NCI-H1436 (cell line): ENCODE measurements at places on chromosomes 1 and 21.

DNA sequence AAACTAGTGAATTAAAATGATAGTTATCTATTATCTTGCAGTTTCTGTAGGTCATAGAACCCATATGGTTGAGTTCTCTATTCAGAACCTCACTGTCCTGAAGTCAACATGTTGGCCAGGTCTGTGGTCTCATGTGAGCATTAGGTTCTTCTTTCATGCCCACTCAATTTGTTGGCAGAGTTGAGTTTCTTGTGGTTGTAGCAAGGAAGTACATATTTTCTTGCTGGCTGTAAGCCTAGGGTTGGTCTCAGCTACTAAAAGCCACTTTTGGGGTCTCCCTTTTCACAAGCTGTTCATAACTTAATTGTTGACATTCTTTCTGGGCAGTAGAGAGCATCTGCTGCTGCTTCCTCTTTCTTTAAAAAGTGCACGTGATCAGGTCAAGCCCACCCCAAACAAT is 1165.1 kb upstream of the NCAM2 start:
- no peak for DNase-seq

DNA sequence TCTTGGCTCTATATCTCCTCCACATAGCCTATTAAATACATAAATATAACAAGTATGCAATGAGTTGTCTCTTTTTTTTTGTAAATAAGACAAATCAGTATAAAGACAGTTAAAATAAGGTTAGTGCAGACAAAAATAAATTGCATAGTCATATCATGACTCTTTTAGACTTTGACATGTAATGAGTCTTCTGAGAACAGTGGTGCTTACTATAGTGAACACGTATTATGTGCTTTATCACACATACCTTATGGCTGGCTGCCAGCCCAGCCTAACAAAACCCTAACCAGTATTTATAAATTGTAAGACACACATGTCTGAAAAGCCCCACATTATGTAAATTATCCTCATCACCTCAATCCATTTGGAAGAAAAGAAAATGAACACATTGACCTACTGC is 29.1 kb upstream of the F13B start:
- DNase-seq, result peak; percentile 37

DNA sequence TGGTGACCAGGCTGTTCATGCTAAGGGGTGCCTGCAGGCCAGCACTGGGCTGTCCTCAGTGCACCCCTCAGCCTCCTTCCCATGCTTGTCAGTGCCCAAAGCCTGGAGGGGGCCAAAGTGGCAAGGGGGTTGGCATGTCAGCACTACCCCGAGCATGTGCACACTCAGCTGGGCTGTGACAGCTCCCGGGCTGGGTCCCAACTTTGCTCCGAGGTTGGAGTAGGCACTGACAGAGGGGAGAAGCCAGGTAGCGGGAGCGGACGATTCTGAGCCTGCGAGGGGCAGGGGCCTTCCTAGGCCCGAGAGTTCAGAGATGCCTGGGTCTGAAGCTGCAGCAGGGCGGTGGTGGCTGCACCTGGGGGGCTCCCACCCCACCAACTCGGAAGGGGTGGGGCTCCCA is 119.0 kb downstream of the MAST2 start:
- DNase-seq, result no peak

DNA sequence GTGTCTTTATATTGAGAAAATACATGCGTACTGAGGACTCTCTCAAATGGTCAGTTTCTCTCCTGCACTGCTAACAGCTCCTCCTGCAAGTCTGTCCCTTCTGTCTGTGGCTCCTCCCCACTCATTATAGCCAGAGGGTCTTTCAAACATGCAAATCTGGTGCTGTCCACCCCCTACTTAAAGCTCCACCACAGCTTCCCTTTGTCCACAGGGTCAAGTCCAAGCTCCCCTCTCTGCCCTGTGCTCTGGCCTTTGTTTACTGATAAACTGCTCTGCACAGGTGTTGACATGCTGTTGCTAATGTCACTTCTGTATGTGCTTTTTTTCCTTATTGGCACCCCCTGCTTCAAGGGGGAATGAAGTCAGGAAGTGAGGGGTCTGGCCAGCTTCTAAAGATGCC is 47.7 kb upstream of the GPR37L1 start:
- DNase-seq, result no peak

DNA sequence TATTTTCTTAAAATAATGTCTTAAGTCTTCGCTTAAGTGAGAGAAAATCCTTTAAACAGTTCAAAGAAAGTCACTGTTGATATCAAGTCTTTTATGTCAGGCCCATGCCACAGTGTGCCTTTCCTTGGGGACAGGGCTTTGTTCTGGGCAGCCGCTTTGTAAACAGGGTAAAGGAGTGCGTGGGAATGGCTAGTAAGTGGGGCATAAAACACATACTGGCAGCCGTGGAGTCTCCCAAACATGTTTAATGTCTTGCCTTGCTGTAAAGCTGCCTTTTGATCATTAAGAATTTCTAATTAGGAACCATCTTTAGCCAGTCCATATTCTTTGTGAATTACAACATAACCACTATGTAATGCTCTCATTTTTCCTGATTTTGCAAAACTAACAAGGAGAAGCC is 99.7 kb downstream of the PHTF1 start:
- no peak for DNase-seq

DNA sequence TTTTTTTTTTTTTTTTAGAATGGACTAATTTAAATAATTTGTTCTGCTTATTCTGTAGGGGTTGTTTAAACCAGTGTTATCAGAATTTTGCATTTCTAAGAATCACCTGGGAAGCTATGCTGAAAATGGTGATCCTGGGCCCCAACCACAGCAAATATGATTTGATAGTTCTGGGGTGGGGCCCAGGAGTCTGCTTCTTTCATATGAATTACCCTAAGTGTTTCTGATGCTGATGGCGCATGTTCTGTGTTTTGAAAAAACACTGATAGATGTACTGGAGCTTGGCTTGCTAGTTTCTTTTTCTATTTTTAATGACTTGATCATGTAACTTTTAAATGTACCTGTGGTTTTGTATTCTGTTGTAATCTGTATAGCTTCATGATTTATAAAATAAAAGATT is 89.3 kb downstream of the CDC14A start:
- no peak for DNase-seq

GRCh38 chr1:94265011-94265422 is 27.6 kb upstream of the ARHGAP29 start:
- DNase-seq, result no peak

DNA sequence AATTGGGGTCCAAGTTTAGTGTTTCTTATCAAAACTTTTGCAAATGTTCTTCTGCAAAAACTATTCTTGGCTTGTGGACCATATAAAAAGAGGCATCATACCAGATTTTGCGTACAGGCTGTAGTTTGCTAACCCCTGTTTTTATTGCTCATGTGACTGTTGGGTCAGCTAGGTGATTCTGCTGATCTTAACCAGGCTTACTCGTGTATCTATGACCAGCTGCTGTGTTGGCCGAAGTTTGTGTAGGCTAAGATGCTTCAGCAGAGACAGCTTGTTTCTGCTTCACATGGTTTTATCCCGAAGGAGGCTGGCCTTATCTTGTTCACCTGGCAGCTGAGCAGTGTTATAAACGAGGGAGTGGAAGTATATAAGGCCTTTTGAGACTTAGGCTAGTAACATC is 38.2 kb downstream of the POU2F1 start:
- DNase-seq, result no peak

DNA sequence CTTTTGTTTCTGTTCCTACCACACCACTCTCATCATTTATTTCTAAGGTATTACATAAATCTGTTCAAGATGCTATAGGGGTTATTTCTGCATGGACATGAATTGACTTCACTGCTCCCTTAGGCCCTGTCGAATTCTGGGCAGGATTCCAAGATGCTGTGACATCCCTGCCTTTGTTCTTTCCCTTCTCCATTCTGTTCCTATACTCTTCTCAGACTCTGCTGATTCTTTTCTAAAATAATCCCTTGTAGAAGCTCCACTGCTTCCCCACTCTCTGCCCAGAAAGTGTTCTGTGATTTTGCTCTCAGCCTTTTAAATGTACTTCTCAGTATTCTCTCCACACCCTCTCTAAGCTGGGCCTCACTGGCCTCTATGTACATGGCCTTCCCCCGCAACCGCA is 99.2 kb downstream of the PHTF1 start:
- DNase-seq, result no peak

- no peak for DNase-seq
Observed at GRCh38 chr1:232218955-232219865, 410.7 kb downstream of the SIPA1L2 start.

DNA sequence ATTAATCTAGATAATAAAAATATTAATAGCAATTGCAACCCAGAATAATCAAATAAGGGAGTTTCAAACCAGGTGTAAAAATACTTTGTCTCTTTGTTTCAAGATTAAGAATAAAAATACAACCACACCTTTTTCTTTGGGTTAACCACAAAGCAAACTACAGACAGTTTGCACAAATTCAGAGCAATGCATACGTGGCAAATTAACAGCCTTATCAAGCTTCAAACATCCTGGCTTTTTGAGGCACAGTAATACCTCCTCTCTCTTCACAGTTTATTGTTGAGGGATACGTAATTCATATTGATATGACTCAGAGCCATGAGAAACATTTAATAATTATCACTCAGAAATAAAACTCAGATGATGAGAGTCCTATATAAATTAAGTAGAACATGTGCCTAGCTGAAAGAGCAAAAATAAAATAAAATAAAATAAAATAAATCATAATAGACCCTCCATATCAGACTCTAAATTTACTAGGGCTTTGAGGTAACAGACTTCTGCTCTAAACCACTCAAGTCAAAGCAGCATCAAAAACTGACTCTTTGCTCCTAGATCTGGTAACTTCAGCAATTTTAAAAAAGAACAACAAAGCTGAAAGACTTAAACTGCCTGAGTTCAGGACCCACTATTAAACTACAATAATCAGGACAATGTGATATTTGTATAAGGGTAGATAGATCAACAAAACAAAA is 11.4 kb downstream of the EDEM3 start:
- DNase-seq, result no peak

- no peak for DNase-seq
Observed at GRCh38 chr21:27535188-27535587, 568.3 kb upstream of the ADAMTS5 start.

DNA sequence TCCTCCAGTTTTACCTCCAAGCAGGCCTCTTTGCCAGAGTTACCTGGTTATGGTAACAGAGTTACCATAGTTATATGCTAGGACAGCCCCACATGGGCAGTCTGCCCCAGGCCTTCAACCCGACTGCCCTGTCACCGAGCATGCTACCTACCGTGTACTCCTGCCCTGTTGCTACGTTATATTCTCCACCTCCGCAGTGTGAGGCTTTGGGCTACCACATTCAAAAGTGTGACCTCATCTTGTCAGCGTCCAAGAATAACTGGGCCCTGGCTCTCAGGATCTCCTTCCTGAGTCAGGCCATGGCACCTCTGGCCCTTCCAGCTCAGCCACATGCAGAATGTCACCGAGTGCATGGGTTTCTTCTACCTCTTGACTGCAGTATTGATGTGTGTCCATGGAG is 8.9 kb downstream of the MAPKAPK2 start:
- DNase-seq, result no peak
